ENCODE measurements at places on chromosomes 1 and 21. TPM values are rescaled to one million over a fixed set of nuclear protein-coding genes. Genes with fewer than 3 reads are reported as not detected.

Gene TSPAN2
- total RNA-seq: 0.60 TPM

GRCh38 chr1:230049731-230050130 lies 17.3 kb upstream of the GALNT2 start:
- DNase-seq: no peak

DNA sequence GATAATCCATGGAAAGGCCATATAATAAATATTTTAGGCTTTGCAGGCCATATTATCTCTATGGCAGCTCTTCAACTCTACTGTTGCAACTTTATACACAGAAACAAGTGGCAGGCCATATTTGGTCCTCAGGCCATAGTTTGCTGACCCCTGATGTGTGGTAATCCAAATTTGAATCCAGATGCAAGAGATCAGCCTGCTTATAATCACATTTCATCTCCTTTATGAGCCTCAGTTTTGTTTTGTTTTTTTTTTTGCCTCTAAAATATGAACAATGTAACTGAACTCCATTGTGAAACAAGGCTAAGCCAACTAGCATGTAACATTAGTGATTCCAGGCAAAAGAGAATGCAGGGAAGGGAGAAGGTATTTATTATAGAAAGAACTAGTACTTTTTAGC lies 81.6 kb downstream of the PRKAA2 start:
- DNase-seq: no peak

DNA sequence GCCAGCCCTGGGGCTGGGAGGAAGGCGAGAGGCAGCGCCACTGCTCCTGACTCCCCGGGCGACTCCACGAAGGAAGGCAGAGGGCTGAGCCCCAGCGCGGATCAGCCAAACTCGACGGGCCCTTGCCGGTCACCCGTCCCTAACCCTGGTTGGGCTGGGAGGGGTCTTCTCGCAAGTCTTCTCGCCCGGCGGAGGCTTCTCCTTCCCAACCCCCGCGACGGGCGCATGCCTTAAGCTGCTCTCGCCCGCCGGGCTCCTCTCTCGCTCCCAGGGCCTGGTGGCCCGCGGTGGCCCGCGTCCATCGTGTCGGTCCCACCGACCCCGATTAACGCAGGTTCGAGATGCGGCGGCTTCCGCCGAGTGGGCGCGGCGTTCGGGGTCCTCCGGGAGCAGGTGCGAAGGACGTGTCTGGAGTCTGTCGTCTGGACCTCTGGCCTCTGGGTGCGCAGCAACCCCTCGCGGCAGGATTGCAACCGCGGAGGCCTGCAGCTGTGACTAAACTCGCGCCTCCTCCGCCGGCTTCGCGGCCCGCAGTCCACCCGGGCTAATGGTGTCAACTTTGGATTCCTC lies 29.0 kb upstream of the PPM1J start:
- no peak for DNase-seq

DNA sequence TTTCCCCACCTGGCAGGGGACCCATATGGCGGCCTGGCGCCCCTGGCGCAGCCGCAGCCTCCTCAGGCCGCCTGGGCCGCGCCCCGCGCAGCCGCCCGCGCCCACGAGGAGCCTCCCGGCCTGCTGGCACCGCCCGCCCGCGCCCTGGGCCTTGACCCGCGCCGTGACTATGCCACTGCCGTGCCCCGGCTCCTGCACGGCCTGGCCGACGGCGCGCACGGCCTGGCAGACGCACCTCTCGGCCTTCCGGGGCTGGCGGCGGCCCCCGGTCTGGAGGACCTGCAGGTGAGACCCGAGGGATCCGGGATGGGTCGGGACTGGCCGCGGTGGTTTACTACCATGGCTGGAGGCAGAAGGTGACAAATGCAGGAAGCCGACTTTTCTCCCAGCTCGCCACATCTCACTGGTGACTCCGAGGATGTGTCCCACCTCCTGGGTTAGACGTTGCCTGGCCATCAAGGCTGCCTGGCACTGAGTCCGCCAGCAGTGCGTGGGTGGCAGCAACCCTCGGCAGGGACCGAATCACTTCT lies 1.1 kb downstream of the TFAP2E start:
- DNase-seq: no peak

DNA sequence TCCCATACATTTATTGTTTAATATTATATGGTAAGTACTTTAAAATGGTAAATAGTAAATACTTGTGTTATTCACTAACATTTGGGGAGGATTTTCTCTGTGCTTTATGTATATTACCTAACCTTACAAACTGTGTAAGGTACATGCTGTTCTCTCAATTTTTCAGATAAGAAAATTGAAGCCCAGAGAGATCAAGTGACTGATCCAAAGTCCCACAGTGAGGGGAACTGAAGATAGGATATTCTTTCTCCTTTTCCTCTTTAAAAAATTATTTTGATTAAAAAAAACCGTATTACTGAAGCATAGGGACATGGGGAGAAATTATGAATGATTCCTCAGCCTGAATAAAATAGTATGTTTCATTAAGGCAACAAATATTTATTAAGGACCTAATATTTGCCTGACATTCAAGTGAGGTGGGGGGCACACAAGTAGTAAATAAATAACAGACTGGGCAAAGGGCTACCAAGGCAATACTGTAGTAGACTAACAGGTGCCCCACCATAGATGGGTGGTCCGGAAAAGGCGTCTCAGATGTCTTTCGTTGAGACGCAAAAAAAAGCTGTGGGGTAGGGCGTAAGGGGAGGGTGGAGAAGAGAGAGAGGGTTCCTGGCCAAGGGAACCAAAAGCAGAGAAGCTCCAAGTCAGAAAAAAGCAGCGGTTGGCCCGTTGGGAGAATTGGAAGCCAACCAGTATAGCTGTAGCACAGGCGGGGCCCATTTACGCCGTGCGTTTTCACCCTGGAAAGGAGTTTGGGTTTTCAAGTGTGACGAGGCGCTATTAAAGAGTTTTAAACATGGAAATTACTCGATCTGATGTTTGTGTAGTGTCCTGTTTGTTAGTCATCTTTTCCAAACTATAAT lies 944 bp upstream of the AGO3 start:
- DNase-seq: peak; percentile 63

Gene CCDC17
- total RNA-seq: 2.7 TPM

GRCh38 chr1:11704194-11704529 lies 12.7 kb downstream of the DRAXIN start:
- no peak for DNase-seq

Gene SH2D5
- total RNA-seq: 0.30 TPM

DNA sequence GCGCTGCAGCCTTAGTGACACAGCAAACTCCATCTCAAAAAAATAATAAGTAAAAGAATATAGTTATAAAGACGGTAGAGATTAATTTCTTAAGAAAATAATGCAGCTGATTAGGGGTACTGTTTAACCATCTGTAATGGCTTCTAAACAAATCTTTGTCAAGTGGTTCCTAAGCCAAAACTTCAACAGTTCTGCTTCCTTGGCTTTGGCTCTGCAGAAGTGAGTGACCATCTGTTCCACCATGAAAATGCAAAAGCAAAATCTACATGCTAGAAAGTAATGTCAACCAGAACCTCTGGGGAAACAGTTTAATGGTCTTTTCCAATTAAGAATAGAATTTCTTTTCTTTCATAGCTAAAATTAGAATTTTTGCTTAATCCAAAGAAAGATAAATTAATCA lies 8.3 kb upstream of the SH2D5 start:
- no peak for DNase-seq

DNA sequence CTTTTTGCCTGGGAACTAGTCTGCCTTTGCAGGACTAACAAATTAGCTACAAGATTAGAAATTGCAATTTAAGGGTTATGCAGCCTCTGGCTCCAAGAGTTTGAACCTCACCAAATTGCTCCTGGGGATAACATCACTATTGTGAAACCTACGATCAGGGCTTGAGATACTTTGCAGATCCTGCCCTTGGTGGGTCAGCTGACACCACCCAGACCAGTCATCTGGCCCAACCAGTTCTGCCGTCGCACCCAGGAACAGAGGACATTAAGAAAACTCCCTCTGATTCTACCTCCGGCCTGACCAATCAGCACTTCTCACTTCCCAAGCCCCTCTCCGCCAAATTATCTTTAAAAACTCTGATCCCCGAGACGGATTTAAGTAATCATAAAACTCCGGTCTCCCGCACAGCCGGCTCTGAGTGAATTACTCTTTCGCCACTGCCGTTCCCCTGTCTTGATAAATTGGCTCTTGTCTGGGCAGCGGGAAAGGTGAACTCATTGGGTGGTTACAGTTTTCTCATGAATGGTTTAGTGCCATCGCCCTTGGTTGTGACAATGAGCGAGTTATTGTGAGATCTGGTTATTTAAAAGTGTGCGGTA lies 32.9 kb upstream of the B3GALT5 start:
- DNase-seq: no peak

GRCh38 chr1:201732351-201732750 lies 96.6 kb upstream of the IPO9 start:
- DNase-seq: peak; percentile 0

DNA sequence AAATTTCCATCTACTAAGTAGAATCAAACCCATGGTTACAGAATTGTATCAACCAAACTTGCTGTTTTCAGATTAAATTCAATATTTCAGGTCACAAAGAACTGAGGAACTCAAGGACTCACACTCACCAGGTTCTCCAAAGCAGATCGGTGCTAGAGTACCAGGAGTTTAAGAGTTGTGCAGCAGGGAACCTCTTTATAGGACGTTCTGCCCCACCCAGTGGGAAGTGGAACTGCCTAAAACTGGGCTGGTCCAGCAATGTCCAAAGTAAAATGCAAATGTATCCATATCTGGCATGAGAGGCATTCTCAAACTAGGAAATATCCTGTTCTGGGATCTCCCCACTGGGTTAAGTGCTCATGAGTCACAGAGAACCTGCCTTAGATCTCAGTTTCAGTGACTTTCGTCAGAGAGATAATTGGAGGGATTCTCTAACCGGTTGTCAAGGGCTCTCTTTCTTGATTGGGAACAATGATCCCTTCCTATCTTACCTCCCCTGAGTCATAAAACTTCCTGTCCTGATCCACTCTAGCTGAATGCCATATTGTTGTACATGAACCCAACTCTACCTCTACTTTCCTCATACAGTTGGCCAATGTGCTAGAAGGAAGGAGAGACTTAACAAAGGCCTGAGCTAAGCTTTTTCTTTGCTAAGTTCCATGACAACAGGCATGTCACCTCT lies at the start of gene SPRR2D:
Gene SPRR2D (minus strand): TSS at position 171 of the 682 bp plus-strand sequence. CDS start 774 bp downstream, outside the sequence.
- DNase-seq: no peak

GRCh38 chr1:161287482-161288054 lies 22.2 kb downstream of the MPZ start:
- DNase-seq: no peak

DNA sequence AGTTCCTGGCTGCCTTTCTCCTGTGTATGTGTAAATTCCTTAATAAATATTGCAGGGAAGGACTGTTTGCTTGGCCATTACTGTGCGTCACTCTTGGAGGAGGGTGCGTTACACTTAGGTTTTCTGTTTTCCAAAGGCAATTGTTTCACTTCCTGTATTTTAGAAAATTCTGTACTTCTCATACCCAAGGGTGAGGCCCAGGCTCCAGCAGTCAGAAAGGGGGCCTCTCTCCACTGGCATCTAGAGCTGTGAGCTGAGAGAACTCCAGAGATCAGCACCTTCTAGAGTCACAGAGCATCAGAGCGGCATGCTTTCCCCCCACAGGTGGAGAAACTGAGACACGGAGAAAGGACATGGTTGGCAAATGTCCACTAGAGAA lies 27.0 kb upstream of the ZFP69B start:
- no peak for DNase-seq

DNA sequence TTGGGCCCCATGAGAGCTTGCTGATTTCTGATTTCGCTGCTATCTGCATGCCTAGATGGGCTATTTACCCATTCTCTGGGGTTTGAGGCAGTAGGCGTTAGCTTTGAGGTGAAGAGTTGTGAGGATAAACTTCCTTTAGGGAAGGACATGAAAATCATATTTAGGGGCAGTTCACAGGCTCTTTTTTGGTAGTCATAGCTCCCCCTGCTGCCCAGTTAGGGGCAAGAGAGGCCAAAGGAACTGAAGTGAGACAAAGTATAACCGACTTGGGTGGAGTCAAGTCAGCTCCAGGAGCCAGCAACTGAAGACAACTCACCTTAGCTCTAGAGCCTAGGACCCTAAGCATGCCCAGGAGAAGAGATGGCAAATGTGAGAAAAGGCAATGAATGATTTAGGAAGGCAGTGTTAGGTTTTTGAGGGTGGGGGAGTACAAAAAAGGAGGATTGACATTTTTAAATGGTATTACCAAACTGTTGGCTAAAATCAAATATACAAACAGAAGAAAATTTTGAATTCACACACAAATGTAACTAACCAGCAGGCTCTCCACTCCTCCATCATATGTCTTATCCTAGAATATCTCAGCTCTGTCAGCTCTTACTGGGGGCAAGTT lies 625.2 kb downstream of the LMO4 start:
- DNase-seq: peak; percentile 59

DNA sequence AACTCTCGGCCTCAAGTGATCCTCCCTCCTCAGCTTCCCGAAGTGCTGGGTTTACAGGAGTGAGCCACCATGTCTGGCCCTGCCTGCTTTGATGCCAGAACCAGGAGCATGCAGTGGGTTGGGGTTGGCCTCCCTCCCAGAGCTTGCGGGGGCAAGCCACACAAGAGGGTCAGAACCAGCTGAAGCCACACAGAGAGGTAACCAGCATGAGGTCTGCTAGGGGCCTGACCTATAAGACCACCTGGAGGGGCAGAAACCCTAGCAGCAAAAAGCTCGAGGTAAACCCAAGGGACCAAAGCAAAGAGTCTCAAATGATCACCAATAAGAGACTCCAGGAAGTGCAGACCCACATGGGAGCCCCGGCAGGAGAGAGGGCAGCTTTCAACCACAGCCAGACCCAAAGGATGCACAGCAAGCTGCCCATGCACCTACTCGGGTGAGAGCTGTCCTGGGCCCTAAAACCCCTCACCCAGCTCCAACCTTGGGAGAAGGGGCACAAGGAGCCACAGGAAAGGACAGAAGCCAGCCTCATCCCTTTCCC lies 81.2 kb downstream of the TOMM20 start:
- no peak for DNase-seq

- no peak for DNase-seq
Measured at GRCh38 chr1:75672528-75673393, 51.7 kb upstream of the ACADM start.

Gene AGT
- 2,376 TPM for total RNA-seq

DNA sequence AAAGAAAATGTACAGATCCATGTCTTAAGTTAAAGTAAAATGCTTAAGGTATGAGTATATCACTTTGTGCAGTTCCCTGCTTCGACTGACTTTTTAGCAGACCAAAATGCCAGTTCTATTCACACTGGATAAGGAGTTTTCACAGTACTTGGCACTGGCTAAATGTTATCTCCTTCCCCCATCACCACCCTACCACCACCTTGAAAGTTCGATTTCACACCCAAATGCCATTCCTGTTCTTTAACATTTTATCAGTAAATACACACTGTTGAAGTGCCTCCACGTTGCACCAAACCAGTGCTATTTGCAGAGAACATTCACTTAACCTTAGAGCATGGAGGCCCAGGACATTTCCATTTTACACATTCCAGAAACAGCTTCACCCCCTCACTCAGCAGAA lies 100.0 kb downstream of the URB2 start:
- DNase-seq: no peak

- DNase-seq: no peak
Measured at GRCh38 chr1:26034504-26035202, 11.3 kb downstream of the SLC30A2 start.

- DNase-seq: no peak
Measured at GRCh38 chr21:25582888-25583287, 24.4 kb downstream of the MRPL39 start.

Gene PIGK
- 14.2 TPM for total RNA-seq

Measured in left lobe of liver (tissue), 2 donors.